Right ventricle myocardium superior (tissue), 1 donor: ENCODE measurements at places on chromosomes 4 and X. TPM values are rescaled to one million over a fixed set of nuclear protein-coding genes. Genes with fewer than 3 reads are reported as not detected.

The PDZD4 gene
- 2.6 TPM for total RNA-seq

The CT45A10 gene
- total RNA-seq = not detected

The RGN gene
- total RNA-seq = 17.7 TPM

The FAM241A gene
- 7.4 TPM for total RNA-seq

The EMCN gene
- total RNA-seq = 31.8 TPM

The FAM3A gene
- total RNA-seq = 51.3 TPM

The RAB9A gene
- total RNA-seq = 22.6 TPM

The XAGE2 gene
- total RNA-seq = not detected

The STS gene
- 4.3 TPM for total RNA-seq

The ANOS1 gene
- total RNA-seq = 4.5 TPM

The FBXW7 gene
- total RNA-seq = 49.6 TPM

The PF4V1 gene
- not detected for total RNA-seq
